ENCODE measurements at places on chromosomes 2 and 18.
A peak's percentile ranks its signal among the peaks of the same experiment; 100 is the strongest.

DNA sequence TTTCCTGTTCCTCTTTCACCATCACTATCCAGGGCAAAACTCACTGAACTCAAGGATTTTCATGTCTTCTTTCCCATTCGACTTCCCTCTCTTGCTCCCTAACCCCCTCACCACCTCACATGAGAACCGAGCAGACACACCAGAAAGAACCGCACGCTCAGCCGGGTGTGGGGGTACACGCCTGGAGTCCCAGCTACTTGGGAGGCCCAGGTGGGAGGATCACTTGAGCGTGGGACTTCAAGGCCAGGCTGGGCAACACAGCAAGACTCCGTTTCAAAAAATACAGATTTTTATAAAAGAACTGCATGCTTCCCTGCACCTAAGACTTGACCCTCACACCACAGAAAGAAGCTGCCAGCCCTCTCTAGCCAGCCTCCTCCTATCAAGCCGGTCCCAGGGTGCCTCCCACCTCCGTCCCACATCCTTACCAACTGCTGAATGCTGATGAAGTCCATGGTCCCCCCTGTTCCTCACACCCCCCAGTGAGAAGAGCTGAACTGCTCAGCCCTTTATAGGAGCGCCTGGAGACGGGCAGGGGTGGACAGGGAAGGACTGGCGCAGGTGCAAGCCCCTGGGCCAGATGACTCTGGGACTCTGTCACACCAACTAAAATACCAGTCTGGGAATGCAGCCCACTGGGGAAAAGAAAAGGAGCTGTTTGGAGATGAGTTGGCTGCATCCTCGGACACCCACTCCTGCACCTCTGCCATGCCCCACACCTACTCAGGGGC lies at the start of gene ANKRD23:
Gene ANKRD23 (minus strand): TSS at position 484 of the 731 bp plus-strand sequence. CDS start 29 bp downstream, at position 455.
- DNase-seq, result no peak

DNA sequence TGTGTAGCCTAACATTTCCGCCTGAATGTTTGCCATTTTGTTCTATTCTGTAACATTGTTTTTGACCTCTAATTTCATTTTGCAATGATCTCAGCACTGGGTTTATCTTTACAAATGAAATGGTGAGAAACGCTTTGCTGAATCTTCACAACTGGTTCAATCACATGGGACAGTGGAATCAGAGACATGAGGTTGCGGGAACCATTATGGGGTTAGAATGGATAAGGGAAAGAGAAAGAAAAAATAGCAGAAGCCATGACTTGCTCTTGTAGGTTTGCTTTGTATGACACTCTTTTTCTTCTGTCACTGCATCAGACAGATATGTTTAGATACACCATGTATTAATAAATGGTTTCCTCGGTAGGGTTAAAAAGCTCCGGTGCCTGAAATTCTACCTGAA lies 114.3 kb upstream of the PELI1 start:
- DNase-seq, result no peak

GRCh38 chr18:32310101-32310500 lies 120.3 kb downstream of the MEP1B start:
- DNase-seq, result peak; percentile 89

DNA sequence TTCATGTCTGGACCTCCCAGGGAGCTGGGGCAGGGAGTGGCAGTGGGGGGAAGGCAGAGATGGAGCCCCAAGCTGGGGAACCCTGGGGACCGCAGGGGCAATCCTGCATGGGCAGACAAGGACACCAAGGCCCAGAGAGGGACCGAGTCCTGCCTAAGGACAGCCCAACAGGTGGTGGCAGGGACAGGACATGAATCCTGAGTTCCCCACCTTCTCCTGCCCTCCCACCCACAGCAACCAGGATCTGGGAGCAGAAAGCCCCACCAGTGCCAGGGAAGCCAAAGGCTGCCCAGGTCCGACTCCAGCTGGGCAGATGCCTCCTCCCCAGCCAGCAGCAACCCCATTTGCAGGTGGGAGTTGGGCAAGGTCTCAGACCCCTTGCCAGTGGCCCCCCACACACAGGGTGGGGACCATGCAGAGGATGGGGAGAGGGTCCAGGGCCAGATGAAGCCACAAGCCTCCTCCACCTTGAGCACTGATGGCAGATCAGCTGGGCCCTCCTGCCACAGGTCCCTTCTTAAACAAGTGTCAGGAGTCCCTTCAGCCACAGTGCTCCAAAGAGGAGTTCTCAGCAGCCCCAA lies 6.3 kb downstream of the ADRA2B start:
- DNase-seq, result no peak

- DNase-seq, result no peak
Measured at GRCh38 chr2:39017334-39017733, 103.5 kb downstream of the SOS1 start.

DNA sequence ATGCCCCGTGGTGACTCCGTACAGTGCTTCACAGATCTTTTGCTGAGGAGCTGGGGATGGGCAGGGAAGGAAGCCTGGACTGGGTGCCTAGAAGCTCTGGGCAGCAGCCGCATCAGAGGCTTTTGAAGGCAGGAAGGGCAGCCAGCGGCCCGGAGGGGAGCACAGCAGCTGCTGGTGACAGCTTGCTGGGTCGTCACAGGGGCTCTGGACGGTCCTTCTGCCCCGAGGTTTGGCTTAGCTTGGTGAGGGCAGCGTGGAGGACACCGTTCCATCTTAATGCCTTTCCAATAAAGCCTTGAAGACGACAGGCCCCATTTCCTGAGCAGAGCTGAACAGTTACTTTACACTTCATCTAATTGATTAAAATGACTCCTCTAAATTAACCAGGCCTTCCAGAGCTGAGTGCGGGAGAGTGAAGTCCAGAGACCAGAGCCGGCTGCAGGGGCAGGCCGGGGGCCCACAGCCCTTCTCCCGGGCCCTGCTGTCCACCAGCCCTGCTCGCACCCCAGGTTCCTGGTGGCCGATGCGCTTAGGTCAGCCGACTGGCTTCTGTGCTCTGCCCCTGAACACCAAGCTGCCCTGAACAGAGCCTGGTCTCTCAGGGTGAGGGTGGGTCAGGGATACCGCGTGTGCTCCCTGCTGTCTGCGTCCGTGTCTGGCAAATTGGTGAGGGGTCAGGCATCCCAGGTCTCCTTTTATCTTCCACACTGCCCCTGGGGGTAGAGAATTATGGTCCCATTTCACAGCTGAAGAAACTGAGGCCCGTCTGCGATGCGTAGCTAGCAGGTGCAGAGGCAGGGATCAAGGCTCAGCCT lies 43.5 kb downstream of the RRM2 start:
- no peak for DNase-seq

DNA sequence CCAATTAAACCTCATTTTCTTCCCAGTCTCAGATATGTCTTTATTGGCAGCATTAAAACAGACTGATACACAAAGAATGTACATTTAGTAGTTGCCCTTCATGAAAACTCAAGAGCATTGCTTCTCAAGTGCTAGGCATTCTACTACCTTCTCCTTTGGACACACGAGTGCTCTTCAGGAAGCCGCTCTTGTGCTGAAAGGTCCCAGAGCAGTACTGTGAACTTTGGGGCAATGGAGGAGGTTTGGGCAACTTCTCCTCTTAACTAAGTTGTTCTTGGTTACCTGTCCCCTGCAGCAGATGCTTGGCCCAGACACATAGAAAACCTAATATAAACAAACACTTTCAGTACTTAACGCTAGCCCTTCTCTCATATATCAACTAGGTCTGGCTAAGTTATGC lies 362.8 kb downstream of the DPP10 start:
- no peak for DNase-seq

DNA sequence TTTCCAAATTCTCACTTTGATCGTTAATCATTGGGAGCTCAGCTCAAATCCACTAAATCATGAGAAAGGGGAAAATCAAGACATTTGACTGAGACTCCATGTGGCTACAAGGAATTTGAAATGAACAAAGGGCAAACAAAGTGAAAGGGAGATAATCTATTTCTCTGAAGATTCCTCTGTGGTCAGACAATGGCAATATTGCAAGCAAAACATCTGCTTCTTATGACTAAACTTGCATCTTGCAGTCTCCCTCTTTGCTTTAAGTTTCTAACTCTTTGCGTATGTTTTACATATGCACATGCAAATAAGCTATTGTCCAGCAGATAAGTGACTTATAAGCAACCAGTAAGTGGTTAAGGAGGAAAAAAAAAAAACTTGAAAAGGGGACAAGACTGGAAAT lies 299.1 kb upstream of the NXPH2 start:
- no peak for DNase-seq

GRCh38 chr2:113277474-113278072 lies 1.1 kb downstream of the PAX8 start:
- DNase-seq, result no peak

DNA sequence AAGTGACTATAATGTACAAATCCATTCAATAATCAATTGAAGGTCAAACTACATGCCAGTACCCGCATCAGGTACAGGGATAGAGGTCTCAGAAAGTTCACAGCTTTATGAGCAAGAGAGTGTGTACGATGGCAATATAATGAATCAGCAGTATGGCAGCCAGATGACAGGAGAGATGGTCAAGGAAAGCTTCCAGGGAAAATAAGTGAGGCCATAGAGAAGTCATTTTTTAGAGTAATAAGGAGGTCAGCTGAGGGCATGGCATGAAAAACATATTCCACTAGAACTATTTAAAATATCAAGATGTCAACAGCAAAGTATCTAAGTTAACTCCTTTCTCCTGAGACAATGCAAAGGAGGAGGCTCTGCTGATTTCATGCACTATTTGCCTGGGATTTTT lies 108.0 kb downstream of the SLC8A1 start:
- DNase-seq, result peak; percentile 77

All from IMR-90 (cell line).